Heart right ventricle (tissue), 16 donors: ENCODE measurements at places on chromosomes 7 and 10. TPM values are rescaled to one million over a fixed set of nuclear protein-coding genes. Genes with fewer than 3 reads are reported as not detected.

The EPO gene
- total RNA-seq: not detected

- DNase-seq: no peak
Observed at GRCh38 chr7:125338110-125338509, 408.5 kb upstream of the POT1 start.

The CACNB2 gene
- total RNA-seq: 22.3 TPM

- DNase-seq: no peak
Observed at GRCh38 chr7:101333912-101334311, 12.3 kb upstream of the IFT22 start.

GRCh38 chr7:111960984-111961383 is 245.2 kb downstream of the DOCK4 start:
- DNase-seq: no peak

DNA sequence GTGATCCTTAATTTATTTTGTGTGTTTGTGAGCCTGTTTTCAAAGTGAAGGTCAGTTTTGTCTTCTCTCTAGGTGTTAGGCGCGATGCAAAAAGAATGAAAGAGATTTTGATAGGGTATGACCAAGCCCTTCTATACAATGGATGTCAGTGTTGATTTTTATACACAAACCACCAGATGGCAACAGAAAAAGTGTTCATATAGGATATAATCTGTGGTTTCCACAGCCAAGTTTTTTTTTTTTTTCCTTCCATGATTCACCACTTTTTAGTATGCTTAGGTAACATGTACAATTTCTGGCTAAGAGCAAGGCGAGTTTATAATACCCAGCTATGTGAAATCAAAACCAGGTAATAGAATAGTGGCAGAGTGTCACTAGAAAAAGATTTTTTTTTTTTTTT is 8.1 kb downstream of the SDK1 start:
- no peak for DNase-seq

- no peak for DNase-seq
Observed at GRCh38 chr7:55135462-55135861, 116.6 kb downstream of the EGFR start.

- no peak for DNase-seq
Observed at GRCh38 chr10:45534572-45534971, 138.0 kb downstream of the ZFAND4 start.

GRCh38 chr7:91988213-91988612 is 47.6 kb downstream of the AKAP9 start:
- no peak for DNase-seq

The TSC22D4 gene
- total RNA-seq: 36.0 TPM

The ZNF273 gene
- 1.3 TPM for total RNA-seq

DNA sequence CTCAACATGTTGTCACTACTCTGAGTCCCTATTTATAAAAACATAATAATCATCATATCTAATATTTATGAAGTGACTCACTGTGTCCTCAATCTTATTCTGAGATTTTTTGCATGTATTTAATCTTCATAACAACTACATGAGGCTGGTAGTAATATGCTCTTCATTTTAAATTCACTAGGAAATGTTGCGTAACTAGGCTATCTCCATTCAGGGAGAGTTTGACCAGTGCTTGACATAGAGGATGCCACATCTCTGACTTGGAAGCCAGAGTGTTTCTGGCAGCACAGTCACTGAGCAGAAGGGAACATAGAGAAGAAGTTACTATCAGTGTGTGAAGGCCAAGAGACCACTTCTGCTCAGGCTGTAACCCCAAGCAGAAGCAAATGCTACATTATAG is 88.9 kb downstream of the FAM13C start:
- no peak for DNase-seq

DNA sequence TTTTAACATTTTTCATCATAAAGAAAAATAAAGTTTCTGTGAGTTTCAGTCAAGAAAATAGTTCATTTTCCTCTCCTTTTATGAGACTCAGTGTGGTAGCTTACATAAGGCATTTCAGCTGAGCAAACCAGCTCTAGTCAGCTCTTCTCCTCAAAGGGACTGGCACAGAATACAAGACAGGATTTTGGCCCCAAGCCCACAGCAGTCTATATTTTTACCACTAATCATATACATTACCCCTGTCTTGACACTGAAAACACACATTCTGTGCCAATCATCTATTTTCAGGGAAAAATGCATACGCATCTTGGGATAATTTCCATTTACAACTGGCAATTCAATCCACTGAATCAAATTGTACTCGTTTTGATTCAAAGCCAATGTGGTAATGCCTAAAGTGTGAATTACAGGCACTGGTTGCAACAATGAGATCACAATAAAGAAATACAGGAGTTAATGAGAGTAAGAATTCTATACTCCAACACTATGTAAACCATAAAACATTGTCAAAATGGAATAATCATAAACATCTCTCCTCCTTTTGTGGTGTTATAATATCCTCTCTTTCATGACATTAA is 186.4 kb downstream of the CACNA2D1 start:
- DNase-seq: no peak

DNA sequence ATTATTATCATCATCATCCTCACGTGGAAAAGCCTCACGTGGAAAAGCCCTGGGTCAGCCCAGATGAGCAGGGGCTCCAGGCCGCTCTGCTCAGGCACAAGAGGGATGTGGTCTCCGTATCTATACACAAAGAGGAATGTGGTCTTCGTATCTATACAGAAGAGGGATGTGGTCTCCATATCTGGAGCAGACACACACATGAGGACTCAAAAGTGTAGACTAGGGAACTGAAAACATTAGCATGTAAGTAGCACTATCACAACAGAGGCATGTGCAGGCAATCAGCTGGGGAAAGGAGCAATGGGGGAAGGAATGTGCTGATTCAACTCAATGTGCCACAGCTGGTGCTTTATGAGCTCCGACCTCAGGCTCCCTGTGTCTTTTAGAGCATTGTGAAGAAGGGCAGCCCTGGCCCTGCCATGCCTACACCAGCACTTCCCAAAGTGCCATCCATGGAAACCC is 86.5 kb downstream of the PLXNA4 start:
- DNase-seq: no peak

DNA sequence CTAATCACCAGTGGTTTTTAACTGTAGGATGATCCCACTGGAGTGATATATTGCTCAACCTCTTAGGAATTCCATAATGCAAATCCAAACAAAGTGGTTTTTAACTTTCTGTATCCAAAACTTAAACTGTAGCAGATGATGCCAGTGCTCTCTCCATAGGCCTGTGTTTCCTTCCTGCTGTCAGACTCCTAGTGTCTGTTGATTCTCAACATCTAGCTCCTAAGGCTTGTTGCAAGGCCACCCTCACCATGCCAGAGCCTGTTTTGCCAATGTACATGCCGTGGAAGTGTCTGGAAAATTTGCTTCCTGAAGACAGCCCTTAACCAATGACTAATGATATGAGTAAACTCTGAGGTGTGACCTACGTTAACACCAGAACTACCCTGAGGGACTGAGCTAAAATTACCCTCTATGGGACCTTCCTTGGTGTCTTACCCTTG is 39.3 kb downstream of the C1GALT1 start:
- DNase-seq: no peak

DNA sequence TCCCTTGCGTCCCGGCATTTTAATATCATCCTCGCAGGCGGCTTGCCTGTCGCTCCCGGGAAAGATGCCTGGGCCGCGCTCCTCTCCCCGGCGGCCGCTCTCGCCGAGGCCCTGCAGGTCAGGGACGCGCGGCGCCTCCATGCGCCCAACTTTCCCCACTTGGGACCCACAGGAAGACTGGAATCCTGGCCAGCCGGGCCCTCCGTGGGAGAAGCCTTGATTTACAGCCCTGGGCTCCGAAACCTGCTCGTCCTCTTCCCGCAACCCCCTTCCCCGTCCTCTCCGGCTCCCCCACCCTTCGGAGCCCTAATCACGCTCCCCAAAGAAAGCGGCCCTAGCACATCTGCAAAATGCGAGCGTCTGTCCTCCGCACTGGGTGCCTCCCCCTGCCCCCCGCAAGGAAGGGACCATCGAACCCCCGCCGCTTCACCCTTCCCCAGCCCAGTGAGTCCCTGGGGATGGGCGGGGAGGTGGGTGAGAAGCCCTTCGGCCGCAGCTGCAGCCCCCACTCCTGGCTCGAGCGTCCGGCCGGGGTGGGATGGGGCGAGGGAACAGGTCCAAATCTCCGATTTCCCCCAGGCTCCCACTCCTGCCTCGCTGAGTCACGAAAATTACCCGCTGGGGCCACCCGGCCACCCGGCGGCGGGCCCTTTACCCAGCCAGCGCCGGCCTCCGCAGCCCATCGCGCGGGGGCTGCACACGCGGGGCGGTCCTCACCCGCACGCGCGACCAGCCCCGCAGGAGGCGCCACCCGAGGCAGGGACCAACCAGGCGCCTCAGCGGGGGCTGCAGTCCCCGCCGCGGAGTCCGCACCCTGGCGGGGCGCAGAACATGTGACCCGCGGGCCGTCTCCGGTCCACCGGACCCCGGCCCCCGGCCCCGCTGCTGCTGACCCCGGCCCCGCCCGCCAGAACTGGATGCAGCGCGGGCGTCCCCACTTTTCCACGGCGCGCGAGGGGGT is 695 bp downstream of the HSPA12A start:
- peak; percentile 14 for DNase-seq

The UCMA gene
- total RNA-seq: not detected

The MCM10 gene
- total RNA-seq: 0.48 TPM

The KLF6 gene
- total RNA-seq: 55.9 TPM

GRCh38 chr7:35752742-35753141 is 48.1 kb upstream of the SEPTIN7 start:
- no peak for DNase-seq

GRCh38 chr10:69318867-69319727 is 40.8 kb downstream of the HK1 start:
- DNase-seq: peak; percentile 83

The TMEM236 gene
- 0.08 TPM for total RNA-seq

The RHOBTB1 gene
- 11.3 TPM for total RNA-seq

GRCh38 chr7:125126376-125126775 is 196.8 kb upstream of the POT1 start:
- DNase-seq: no peak

The GPRIN2 gene
- total RNA-seq: not detected

GRCh38 chr10:11909618-11910017 is 86.5 kb downstream of the PROSER2 start:
- DNase-seq: no peak

The PWWP2B gene
- total RNA-seq: 12.3 TPM

The FGFR2 gene
- total RNA-seq: 0.81 TPM

The SCART1 gene
- 0.65 TPM for total RNA-seq

The HOXA5 gene
- total RNA-seq: not detected

The GPER1 gene
- 1.3 TPM for total RNA-seq

- DNase-seq: no peak
Observed at GRCh38 chr7:41917-42565, 150.3 kb upstream of the FAM20C start.

GRCh38 chr7:140390466-140391190 is 7.7 kb downstream of the SLC37A3 start:
- no peak for DNase-seq

The NCF1 gene
- total RNA-seq: 1.7 TPM

GRCh38 chr7:94882891-94883290 is 24.5 kb upstream of the PPP1R9A start:
- no peak for DNase-seq

DNA sequence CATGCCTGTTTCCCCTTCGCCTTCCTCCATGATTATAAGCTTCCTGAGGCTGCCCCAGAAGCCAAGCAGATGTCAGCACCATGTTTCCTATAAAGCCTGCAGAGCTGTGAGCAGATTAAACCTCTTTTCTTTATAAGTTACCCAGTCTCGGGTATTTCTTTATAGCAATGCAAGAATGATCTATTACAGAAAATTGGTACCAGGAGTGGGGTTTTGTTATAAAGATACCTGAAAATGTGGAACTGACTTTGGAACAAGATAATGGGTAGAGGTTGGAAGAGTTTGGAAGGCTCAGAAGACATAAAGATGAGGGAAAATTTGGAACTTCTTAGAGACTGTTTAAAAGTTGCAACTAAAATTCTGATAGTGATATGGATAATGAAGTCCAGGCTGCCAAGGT is 4.8 kb upstream of the RSU1 start:
- DNase-seq: no peak

DNA sequence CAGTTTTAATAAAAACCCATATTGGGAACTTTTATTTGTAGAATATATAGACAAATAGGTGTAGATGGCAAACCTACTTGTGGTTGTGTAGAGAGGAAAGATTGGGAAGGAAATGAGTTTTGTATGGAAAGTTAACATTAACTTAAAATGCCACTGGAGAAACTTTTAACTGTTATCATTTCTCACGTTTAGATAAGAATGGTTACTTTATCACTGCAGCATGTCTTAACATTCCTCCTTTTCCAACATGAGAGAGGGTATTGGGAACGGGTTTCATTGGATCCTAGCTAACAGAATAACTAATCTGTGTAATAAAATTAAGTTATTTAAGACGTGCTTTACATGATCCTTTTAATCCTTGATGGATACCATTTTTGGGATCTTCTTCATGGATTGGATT is 1.8 kb downstream of the LUC7L2 start:
- no peak for DNase-seq

DNA sequence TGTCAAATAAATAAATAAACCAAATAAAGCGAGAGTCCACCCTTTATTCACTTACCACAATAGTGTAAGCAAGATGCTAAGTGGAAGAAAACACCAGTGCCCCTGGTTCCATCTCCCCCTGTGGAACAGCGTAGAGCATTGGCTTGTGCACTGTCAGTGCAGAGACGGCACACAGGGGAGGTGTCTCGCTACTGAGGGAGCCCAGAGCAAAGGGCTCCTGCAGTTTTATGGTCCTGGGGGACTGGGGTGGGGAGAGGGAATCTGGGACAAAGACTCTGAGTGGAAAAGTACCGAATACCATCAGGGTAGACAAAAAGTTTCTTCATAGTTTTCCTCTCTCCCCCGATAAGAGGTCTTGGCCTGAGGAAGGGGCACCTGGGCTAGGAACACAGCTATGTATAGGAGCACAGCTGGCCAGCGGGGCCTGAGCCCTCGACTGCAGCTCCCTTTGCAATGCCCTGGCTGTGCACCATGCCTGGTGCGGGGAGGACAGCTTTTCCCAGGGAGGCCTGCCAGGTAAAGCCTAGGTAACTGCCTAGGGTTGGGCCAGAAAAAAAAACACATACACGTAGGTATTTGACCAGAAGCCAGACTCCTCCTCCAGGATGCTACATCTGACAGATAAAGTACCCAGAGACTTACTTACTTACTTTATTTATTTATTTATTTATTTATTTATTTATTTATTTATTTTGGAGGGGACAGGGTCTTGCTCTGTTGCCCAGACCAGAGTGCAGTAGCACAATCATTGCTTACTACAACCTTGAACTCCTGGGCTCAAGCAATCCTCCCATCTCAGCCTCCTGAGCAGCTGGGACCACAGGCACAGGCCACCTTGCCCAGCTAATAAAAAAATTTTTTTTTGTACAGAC is 88.8 kb upstream of the KIF5B start:
- DNase-seq: no peak

The PLPP4 gene
- total RNA-seq: not detected

GRCh38 chr7:36565792-36566356 is 158.4 kb downstream of the AOAH start:
- no peak for DNase-seq

The KLF14 gene
- 0.12 TPM for total RNA-seq

DNA sequence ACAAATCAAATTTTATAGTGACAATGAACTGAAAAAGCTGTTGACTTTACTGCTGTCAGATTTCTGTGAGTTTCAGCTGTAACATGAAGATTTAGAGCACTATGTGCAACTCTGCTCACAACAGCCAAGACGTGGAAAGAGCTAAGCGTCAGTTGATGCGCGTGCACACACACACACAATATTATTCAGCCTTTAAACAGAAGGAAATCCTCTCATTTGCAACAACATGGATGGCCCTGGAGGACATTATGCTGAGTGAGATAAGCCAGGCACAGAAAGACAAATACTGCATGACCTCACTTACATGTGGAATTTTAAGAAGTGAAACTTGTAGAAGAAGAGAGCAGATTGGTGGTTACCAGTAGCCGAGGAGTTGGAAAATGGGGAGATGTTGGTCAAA is 82.8 kb upstream of the FRMD4A start:
- no peak for DNase-seq

GRCh38 chr7:23161482-23161881 is 20.4 kb upstream of the NUP42 start:
- DNase-seq: no peak
